ENCODE measurements at places on chromosomes 2 and 18. TPM values are rescaled to one million over a fixed set of nuclear protein-coding genes. Genes with fewer than 3 reads are reported as not detected.

The RNF144A gene
- 4.7 TPM for polyA plus RNA-seq

The RND3 gene
- 16.4 TPM for polyA plus RNA-seq

The MC5R gene
- polyA plus RNA-seq, result not detected

The MARS2 gene
- 3.2 TPM for polyA plus RNA-seq

The RPRM gene
- polyA plus RNA-seq, result 0.32 TPM

The GKN2 gene
- polyA plus RNA-seq, result not detected

The PROKR1 gene
- polyA plus RNA-seq, result 0.02 TPM

The ANKRD62 gene
- polyA plus RNA-seq, result not detected

The SERPINB4 gene
- polyA plus RNA-seq, result not detected

The AKAIN1 gene
- not detected for polyA plus RNA-seq

The CAVIN2 gene
- 76.0 TPM for polyA plus RNA-seq

The PTPRN gene
- 0.41 TPM for polyA plus RNA-seq

The GPR75 gene
- polyA plus RNA-seq, result 0.84 TPM

The SH3RF3 gene
- polyA plus RNA-seq, result 5.7 TPM

The CHN1 gene
- 5.3 TPM for polyA plus RNA-seq

The ASAP2 gene
- 9.2 TPM for polyA plus RNA-seq

The EFR3B gene
- polyA plus RNA-seq, result 2.9 TPM

The LAMA1 gene
- polyA plus RNA-seq, result 0.02 TPM

The ZSWIM2 gene
- polyA plus RNA-seq, result not detected

The MYO5B gene
- polyA plus RNA-seq, result 4.5 TPM

The AOX1 gene
- 7.2 TPM for polyA plus RNA-seq

The TMEM163 gene
- polyA plus RNA-seq, result 7.1 TPM

The C2orf15 gene
- 0.25 TPM for polyA plus RNA-seq

The CCDC150 gene
- 0.38 TPM for polyA plus RNA-seq

The LONRF2 gene
- polyA plus RNA-seq, result 5.0 TPM

The LIPG gene
- 0.07 TPM for polyA plus RNA-seq

The KCNE4 gene
- polyA plus RNA-seq, result 3.3 TPM

The WDR35 gene
- polyA plus RNA-seq, result 2.2 TPM

The ALPI gene
- polyA plus RNA-seq, result not detected

The SETBP1 gene
- 2.0 TPM for polyA plus RNA-seq

The CCDC142 gene
- polyA plus RNA-seq, result 5.5 TPM

The ABCB11 gene
- polyA plus RNA-seq, result 0.07 TPM
